ENCODE measurements at places on chromosomes 2 and 18. TPM values are rescaled to one million over a fixed set of nuclear protein-coding genes. Genes with fewer than 3 reads are reported as not detected.
A peak's percentile ranks its signal among the peaks of the same experiment; 100 is the strongest.

DNA sequence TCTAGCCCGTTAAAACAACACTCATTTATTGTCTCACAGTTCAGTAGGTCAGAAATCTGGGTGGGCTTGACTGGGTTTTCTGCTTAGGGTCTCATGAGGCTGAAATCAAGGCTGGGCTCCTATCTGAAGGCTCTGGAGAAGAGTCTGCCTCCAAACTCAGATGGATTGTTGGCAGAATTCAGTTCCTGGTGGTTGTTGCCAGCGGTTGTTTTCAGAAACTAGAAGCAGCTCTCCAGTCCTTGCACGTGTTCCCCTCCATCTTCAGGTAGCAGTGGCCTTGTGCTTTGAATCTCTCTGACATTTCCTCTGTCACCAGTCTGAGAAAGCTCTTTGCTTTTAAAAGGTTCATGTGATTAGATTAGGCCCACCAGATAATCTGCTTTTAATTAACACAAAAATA is 20.1 kb upstream of the FN1 start:
- no peak for DNase-seq

GRCh38 chr18:31646332-31647126 is 37.9 kb downstream of the B4GALT6 start:
- DNase-seq: no peak

- DNase-seq: no peak
Measured at GRCh38 chr2:144827404-144827803, 307.5 kb upstream of the ZEB2 start.

TMEM198 gene
- 1.4 TPM for total RNA-seq

SGPP2 gene
- total RNA-seq: 0.28 TPM

- DNase-seq: no peak
Measured at GRCh38 chr2:48259811-48260210, 270.1 kb upstream of the STON1 start.

CNGA3 gene
- not detected for total RNA-seq

DNA sequence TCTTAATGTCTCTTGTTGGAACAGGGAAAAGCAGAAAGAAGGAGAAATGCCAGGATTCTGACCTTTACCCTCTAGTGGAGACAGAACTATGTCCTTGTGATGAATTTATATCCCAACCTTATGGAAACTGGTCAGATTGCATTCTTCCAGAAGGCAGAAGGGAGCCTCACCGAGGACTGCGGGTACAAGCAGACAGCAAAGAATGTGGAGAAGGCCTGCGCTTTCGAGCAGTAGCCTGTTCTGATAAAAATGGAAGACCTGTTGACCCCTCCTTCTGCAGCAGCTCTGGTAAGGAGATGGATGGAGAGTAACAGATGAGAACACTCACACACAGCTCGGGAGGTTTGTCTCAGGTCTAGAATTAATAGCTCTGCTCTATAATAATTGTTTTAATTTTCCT is 552.7 kb upstream of the HNMT start:
- no peak for DNase-seq

DNA sequence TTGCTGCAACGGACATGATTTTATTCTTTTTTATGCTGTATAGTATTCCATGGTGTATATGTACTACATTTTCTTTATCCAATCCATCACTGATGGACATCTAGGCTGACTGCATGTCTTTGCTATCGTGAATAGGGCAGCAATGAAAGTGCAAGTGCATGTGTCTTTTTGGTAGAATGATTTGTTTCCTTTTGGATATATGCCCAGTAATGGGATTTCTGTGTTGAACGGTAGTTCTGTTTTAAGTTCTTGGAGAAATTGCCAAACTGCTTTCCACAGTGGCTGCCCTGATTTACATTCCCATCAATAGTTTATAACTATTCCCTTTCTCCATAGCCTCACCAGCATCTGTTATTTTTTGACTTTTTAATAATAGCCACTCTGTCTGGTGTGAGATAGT is 99.7 kb upstream of the CRIM1 start:
- no peak for DNase-seq

GRCh38 chr2:133484784-133485183 is 83.5 kb downstream of the NCKAP5 start:
- DNase-seq: no peak

ARHGEF4 gene
- 2.8 TPM for total RNA-seq

DNA sequence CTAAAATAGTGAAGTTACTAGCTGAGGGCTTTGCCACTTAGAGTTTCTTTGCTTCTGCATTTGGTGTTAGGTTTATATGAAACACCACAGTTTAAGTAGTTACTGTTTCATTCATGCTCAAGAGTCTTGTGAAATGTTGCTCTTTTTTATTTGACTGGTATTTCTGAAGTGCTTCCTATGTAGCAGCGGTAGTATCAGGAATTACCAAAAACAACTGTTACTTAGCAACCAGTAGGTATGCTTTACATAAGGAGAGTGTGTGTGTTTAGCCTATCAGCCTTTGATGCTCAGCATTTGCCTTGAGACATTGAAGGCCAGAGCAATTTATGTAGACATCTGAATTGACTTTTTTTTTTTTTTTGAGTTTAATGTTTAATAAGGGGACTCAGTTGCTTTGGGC is 3.6 kb downstream of the DIS3L2 start:
- no peak for DNase-seq

- DNase-seq: no peak
Measured at GRCh38 chr2:20224164-20224715, 690 bp downstream of the SDC1 start.

DNA sequence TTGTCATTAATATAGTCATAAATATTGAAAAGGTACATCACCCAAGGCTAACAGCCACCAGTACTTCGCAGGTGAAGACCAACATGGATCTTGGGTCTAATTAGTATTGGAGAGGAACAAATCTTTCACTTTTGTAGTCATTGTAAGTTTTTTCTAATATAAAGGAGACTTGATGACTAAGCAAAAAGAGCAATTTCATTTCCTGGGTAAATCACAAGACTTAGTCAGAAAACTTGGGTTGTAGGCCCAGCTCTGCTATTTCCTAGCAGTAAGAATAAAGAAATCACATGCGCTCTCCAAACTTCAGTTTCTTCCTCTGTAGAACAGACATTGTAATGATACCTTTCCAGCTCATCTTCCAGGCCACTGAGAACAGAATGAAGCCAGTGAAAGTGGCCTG is 40.9 kb downstream of the NRP2 start:
- DNase-seq: no peak

- DNase-seq: no peak
Measured at GRCh38 chr18:50053111-50053510, 141.8 kb downstream of the MYO5B start.

TOGARAM2 gene
- 0.49 TPM for total RNA-seq

DNA sequence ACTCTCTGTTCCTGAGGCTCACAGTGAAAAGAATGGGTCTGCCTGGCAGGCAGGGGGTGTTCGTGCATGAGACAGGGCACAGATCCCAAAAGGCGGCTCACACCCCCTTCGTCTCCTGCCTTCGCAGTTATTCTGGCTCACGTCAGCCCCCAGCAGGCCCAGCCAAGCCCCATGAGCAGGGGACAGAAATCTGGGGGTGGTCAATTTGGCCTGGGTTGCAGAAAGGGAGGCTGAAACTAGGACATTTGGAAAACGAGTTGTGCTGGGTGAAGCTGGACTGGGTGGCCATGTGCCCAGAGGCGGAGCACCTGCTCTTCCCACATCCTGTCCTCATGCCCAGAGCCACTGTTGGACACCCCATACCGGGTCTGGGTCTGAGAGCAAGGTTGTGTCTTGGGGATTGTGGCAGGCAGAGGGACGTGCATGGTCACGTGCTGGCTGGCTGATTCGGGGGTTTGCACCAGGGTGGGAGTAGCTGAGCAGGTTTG is 99.0 kb upstream of the MCFD2 start:
- DNase-seq: peak; percentile 32

HOXD8 gene
- 3.9 TPM for total RNA-seq
